Fibroblast of skin of left quadriceps (primary cell): ENCODE measurements at places on chromosomes 1 and 21.

GRCh38 chr1:208834381-208835096, 590.4 kb upstream of the PLXNA2 start:
- no peak for DNase-seq

DNA sequence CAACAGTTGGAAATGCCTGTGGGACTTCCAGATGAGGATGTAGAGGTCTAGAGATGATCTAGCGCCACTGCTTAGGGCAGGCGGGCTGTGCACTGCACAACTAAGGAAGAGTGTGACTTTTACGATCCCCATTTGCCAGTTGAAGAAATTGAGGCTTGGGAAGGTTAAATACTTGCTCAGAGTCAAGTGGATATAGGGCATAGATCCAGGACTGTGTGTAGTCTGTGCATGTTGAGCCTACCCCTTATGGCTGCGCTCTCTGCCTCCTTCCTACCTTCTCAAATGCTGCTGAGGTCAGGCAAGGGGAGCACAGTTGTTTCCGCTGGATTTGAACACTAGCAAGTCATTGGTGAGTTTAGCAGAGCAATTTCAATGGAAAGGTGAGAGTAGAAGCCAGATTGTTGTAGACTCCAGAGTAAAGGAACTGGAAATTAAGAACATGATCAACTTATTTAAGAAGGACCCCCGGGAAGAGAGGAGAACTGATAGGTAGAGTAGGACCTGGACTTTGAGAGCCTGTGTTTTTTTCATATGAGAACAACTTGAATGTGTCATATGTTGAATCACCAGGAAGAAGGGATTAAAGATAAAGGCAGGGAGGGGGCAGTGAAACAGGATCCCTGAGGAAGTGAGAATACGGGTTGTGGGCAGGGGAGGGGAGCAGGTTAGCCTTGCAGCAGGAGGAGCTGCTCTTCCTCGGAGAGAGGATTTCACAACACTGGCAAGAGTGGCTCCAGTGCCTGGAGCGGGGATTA, 2.7 kb downstream of the CAPN2 start:
- DNase-seq: peak; percentile 76

GRCh38 chr1:113369040-113369439, 21.3 kb upstream of the MAGI3 start:
- no peak for DNase-seq

DNA sequence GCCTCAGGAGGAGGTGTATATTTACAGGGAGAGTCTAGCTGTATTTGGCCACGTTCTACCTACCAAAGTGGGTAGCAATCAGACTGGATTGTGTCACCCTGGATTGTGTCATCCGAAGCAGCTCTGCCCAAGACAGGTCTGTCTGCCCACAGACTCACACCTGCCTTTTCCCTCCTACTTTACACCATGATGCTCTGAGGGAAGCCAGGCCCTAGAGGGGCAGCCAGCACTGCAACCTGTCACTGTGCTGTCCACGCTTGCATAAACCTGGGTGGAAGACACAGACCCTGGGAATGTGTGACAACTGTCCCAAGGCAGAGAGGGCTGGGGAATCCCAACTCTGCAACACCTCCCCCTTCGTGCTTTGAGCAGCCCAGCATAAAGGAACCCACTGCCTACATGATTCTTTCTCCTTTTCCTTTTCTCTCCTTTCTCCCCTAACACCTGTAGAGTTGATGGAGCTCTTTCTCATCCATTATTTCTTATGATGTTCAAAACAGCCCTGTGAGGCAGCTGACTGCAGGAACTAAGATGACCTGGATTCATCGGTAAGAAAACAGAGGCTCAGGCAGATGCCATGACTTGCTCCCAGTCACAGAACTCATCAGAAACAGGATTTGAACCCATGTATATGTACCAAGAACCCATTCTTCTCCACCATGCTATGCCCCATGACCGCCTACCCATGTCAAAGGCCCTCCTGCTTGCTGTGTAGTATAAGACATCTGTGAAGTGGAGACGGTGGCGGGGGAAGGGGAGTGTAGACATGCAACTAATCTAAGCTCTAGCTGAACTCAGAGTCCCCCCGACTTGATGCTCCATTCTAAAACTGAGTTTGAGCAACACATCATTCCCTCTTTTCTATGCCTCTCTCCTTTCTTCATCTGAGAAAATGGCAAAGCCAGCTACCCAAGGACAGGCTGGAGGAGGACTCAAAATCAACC, 55.9 kb downstream of the ITPKB start:
- DNase-seq: no peak

DNA sequence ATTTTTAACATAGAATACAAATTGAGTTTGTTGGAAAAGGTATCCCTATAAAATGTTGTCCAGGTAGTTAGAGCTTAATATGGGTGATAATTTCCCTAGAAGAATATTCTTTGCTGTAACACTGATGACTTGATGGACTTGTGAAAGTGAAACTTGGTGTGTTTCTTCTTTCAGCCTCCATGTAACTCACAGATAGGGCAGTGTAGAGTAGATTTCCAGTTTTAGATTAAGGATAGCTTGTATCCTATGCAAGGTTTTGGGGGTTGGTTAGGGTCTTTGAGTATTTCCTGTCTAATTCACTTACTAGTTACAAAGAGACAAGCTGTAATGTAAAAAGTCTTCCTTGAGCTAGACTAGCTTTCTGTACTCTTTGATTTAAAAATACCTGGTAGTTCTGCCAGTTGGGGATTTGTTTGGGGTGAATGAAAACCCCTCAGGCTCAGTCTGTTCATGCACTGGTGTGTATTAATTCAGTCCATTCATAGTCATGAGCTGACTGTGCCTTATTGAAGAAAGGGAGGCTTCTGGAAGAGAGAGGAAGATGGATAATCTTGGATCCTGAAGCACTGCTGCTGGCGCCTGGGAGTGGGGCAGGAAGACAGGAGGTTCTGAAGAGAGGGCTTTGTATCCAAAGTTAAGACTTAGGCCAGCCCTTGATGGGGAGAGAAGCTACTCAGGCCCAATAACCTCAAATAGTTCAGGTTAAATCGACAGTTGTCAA, 83.6 kb downstream of the CAMTA1 start:
- no peak for DNase-seq

DNA sequence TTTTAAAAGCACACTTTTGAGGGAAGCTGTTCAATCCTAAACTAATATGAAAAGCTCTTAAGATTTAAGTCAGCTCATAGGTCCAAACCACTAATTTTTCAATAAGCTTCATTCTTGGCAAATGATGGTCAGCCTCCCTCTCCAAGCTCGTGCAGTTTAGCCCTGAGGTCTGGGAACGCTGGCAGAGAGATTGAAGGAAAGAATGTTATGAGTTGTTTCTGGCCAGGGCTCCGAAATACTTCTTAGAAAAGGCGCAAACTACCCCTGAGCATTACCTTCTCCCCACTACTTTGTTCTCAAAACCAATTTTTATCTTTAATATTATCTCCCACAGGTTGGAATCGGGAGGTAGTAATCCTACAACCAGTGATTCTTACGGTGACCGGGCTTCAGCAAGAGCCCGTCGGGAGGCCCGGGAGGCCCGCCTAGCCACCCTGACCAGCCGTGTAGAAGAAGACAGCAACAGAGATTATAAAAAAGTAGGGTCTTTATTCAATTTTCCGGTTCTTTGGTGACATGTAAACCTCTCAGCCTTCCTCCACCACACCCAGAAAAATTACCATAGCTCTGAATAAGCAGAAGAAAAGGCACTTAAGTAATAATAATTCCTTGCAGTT, 147.7 kb downstream of the SYT2 start:
- DNase-seq: no peak

- DNase-seq: no peak
Observed at GRCh38 chr1:61237659-61238358, 155.4 kb downstream of the NFIA start.

DNA sequence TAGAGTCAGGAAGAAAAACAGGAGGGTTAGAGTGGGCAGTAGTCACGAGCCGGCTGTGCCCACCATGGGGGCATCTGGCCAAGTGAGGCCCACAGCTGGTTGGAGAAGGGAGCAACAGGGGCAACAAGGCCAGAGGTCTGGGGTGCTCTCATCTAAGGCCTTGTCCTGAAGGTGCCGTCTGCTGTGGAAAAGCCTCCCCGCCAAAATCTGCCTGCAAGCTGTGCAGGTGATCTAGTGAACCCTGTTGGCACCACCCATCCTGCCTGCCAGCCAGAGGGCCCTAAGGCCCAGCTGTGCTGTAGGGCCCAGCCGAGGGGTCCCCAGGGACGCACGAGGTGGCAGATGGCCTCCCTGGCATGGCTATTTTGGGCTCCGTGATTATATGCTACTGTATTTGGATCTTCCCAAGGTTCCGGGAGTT, 51.3 kb downstream of the LGR6 start:
- no peak for DNase-seq

DNA sequence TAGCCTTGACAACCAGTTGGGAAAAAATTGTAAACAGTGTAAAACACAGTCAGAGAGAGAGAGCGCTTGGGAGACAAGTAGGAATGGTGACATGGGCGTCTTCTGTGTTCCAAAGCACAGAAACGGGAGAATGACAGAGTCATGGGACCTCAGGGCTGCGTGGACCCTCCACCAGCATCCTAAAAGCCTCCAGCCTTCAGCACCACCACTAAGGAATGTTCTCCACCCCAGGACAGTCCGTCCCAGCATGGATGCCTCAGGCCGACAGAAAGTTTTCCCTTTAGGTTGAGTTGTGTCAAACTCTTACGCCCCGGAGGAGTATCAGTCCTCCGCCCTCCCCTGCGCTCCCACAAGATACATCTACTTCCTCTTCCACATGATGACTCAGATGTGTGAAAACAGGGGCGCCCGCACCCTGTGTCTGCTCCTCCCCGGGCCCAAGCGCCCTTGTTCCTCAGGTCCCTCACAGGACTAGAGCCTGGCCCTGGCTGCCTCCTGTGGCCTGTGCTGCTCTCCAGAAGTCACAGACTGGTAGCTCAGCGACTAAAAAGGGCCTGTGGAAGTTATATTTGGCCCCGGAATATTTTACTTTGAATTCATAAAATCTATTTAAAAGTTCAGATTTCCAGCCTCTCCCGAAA, 63.9 kb upstream of the EFHD2 start:
- DNase-seq: no peak

GRCh38 chr1:22489823-22490222, 38.2 kb downstream of the ZBTB40 start:
- no peak for DNase-seq

- no peak for DNase-seq
Observed at GRCh38 chr1:68346188-68346808, 103.5 kb downstream of the RPE65 start.

DNA sequence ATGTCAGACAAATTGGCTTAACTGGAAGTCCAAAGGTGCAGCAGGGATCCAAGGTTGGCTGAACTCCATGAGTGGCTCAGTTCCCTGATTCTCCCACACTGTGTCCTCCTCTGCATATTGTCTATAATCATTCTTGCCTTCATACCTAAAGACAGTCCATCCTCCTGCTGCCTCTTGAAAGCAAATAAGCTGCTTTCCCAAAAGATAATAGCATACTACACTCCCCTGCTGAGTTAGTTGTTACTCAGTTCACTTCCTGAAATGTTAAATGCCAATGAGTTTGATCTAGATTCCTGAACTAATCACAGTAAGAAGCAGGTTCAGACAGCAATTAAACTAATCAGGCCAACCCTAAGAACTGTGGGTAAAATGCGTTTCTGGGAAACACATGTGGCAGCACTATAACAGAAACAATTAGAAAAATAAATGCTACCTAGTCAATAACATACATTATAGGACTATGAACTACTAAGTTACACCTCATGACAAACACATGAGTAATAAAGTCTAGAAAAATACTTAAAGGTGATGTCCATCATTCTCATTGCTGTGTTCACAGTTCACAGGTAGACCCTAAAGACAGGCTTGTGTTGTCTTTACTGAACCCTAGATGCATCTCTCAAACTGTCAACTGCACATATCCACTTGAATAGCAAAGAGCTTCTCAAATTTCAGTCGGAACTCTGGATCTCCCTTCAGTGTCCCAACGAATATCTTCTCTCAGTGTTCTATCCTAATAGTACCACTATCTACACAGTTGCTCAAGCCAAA, 50.8 kb upstream of the BOLA1 start:
- DNase-seq: no peak

DNA sequence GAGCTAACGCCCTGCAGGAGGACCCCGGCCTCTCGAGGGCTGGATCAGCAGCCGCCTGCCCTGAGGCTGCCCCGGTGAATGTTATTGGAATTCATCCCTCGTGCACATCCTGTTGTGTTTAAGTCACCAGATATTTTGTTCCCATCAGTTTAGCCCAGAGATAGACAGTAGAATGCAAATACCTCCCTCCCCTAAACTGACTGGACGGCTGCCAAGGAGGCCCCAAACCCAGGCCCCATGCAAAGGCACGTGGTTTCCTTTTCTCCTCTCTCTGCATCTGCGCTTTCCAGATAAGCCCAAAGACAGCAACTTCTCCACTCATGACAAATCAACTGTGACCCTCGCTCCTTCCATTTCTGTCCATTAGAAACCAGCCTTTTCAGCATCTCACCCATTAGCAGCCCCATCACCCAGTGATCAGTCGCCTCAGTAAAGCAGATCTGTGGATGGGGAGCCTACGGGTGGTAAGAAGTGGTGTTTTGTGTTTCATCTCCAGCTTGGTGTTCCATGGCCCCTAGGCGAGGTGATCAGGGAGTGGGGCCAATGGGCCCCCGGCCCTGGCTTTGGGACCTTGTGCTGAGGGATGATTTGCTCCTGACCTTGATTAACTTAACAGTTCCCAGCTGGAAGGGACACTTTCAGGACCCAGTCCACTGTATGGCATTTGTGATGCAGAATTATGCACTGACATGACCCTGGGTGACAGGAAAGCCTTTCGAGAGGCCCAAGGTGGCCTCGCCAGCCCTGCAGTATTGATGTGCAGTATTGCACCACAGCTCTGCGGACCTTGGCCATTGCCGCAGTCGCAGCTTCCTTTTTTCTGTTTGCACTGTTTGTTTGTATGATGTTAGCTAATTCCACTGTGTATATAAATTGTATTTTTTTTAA, 5.2 kb downstream of the NPPA start:
- DNase-seq: no peak
